Effector memory CD8-positive, alpha-beta T cell (primary cell): ENCODE measurements at places on chromosomes 3 and 15.

- DNase-seq, result no peak
Observed at GRCh38 chr3:143809121-143809621, 39.1 kb downstream of the SLC9A9 start.

DNA sequence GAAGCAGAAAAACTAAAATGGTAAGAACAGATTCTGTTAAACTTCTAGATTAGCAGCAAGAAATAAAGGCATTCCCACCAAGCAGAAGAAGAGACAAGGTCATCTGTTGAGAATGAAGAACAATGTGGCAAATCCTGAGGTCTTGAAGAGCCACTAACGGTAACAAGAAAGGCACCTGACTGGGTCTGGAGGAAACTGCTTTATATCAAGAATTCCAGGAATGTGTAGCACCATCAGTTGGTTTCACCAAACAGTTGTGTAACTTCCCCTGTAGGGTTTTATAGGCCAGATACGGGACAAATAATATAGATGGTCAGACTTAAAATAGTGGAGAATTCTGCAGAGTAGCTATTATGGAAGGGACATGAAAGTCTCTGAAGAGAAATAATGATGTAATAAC lies 57.3 kb downstream of the ACAP2 start:
- DNase-seq, result no peak

DNA sequence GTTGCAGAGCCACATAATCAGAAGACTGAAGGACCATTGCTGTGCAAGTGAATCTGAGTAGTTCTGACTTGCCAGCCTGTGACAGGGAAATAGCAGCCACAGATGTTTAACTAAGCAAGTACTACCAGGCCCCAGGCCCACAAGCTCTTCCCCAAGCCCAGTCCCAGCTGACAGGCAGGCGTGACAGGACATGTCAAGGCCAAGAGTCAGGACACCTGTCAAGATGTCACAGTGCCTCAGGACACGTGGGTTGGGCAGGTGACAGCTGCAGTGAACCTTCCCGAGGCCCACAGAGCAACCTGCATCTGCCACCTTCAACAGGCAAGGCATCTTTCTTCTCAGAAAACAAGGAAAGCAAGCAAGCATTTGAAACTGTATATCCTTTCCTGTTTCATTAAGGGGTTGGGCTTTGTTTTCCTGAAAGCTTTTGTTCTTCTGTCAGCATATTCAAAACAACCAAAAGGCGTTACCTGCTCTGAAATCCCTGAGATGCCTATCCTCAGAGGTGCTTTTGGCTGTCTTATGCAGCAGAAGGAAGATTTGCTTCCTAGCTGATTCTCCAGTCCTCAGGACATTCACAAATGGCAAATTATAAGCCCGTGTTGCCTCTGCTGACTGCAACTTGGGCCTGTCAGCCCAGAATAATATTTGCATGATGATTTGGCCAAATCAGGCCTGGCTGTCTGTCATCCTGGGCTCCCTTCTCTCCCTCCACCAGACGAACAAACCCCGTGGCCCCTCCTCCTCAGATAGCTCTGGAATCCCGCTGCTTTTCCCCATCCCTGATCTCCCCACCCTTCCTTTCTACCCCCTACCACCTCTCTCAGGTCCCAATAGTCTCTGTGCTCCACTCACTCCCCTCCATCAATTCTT lies 171.8 kb upstream of the WNT5A start:
- DNase-seq, result no peak

DNA sequence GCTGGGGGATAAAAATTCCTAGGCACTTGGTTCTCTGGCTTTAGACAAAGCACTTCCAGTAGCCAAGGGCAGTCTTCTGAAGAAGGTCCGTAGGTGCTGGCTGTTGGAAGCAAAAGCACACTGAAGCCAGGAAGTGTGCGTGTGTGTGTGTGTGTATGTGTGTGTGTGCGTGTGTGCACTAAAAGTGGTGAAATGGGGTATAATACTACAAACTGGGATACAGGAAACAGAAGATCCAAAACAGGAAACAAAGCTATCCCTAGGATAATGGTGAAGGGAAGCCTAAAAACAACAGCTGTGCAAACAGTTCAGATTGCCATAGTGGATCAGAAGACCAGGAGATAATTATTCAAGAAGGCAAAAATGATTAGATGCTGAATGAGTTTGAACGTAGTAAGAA lies 103.4 kb downstream of the IL20RB start:
- DNase-seq, result no peak

GRCh38 chr15:58742022-58742813 lies 7.3 kb downstream of the ADAM10 start:
- DNase-seq, result no peak

DNA sequence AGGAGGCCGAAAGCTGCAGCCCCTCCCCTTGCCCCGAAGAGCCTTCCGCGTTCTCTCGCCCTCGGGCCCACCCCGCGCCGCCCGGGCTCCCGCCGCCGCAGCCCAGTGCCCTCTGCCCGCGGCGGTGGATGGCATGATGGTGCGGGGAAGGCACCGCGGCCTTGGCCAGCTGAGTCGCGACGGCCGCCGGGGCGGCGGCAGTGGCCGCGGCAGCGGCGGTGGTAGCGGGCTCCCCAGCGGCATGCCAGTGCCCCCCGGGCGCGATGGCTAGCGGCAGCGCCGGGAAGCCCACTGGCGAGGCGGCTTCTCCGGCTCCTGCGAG lies 1.2 kb downstream of the TLNRD1 start:
- DNase-seq, result no peak

DNA sequence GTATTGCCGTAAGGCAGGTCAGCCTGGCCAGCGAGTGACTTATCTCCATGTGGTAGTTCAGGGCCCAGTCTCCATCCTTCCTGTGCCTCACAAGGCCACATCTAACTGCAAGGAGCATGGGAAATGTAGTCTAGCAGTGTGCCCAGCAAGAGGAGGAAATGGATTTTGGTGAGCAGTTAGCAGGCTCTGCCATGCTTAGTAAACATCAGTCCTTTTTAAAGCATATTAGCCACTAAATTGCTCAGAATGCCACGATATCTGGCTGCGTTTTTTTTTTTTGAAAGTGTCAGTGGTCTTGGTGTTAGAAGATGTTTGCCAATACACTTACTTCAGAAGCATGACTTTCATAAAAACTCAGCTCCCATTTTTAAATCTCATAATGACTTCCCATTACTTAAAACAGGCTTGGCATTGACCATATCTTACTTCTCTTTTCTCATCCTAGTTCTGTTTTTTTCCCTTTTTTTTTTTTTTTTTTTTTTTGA lies 470.2 kb upstream of the TPRG1 start:
- no peak for DNase-seq

DNA sequence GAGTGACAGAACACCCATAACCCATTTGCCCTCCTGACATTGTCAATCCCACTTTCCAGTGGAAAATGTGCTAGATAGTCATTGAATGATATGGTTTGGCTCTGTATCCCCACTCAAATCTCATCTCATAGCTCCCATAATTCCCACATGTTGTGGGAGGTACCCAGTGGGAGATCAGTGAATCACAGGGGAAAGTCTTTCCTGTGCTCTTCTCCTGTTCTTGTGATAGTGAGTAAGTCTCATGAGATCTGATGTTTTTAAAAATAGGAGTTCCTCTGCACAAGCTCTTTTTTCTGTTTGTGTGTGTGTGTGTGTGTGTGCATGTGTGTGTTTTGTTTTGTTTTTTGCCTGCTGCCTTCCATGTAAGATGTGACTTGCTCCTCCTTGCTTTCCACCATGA lies 191.7 kb downstream of the ARRDC4 start:
- DNase-seq, result no peak

DNA sequence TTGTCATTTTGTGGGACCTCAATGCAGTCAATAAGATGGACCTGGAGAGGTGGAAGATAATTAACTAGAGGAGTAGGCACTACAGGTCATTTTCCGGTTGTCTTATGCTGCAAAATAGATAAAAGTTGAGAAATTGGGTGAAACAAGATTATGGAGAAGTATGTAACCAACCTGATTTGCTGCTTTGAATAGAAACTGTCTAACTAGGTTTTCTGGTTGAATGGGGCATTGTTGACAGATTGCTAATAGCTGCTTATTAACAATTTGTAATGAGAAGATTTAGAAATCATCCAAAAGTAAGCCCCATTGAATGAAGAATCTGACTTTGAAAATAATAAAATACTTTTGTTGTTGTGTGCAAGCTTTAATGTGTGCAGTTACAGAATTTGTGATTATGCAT lies 26.2 kb downstream of the PIAS1 start:
- no peak for DNase-seq

- no peak for DNase-seq
Observed at GRCh38 chr3:95338446-95338845, 1275.6 kb downstream of the NSUN3 start.

GRCh38 chr3:33007776-33008175 lies 56.3 kb downstream of the CCR4 start:
- DNase-seq, result no peak

GRCh38 chr3:16522834-16523233 lies 9.3 kb upstream of the RFTN1 start:
- DNase-seq, result no peak

DNA sequence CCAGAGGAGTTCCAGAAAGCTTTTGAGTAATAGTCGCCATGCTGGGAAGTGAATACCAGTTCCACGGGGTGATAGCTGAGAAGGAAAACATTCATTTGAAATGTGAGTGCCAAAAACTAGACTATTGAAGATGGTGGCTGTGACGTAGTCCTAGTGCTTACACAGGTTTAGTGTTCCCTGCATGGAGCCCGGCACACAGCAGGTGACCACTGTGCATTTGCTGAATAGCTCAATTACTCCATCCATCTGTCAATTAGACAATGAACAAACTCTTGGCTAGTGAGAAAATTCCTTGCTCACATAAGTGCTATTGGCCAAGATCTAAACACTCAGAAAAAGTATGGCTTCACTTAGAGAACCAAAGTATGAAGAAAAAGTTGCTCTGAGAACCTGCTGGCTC lies 448.1 kb upstream of the WNT5A start:
- DNase-seq, result no peak

DNA sequence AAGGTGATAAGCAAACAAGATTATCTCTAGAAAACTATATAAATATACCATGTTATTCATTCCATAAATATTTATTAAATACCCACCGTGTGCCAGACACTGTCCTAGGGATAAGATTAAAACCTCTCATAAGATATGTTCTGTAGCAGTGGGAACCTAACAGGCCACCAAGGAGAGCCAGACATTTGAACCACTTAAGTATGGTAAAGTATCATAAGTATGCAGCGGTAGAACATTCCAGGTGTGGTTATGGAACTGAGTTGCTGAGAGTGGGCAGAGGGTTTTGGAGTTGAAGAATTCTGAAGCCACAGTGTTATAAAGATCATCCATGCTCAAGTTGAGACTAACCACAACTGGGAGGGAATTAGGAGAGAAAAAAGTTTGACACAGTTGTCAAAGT lies 14.7 kb downstream of the FILIP1L start:
- DNase-seq, result no peak

- DNase-seq, result no peak
Observed at GRCh38 chr3:34955680-34956079, 683.6 kb upstream of the ARPP21 start.

DNA sequence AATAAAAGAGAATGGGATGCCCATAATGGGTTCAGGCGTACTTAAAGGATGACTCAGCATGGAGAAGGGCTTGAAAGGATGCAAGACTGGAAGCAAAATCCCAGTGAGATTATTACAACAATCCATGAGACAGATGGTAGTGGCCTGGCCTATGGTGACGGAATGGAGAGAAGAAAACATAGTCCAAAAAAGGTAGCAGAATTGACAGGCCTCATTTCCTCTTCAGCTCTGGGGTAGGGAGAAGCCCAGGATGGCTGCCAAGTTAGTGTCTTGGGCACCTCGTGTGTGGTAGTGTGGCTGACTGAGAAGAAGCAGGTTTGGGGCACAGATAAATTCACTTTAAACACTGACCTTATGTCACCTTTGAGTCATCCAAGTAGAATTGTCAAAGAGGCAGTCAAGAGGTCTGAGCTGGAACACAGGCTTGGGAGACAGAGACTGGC lies 18.1 kb downstream of the MB21D2 start:
- no peak for DNase-seq
